HCEC 1CT (cell line): ENCODE measurements at places on chromosomes 2 and 18.

- no peak for DNase-seq
These were observed 2.1 kb upstream of the SIX3 start for GRCh38 chr2:44939106-44940048.

DNA sequence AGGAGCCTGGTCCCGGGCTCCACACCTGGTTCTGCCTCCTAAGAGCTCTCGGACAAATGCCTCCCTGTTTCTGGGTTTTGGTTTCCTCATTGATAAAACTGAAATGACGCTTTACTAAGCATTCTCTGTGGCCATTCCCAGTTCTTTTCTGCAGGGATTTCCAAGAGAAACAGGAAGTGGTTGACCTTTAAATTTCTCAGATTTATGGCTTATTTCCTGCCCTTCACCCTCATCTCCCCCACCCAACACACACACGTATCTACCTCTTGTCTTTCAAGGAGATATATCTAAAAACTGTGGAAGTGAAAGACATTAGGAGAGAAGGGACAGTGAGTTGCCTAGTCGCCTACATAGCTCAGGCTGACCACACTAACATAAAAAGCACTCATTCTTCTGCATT, 53.0 kb downstream of the PIEZO2 start:
- no peak for DNase-seq

- no peak for DNase-seq
These were observed 108.7 kb downstream of the ZBTB7C start for GRCh38 chr18:48300463-48300961.

GRCh38 chr2:33421820-33422219, 54.6 kb upstream of the RASGRP3 start:
- no peak for DNase-seq

- DNase-seq, result no peak
These were observed 630.8 kb upstream of the PIK3C3 start for GRCh38 chr18:41324020-41324791.

DNA sequence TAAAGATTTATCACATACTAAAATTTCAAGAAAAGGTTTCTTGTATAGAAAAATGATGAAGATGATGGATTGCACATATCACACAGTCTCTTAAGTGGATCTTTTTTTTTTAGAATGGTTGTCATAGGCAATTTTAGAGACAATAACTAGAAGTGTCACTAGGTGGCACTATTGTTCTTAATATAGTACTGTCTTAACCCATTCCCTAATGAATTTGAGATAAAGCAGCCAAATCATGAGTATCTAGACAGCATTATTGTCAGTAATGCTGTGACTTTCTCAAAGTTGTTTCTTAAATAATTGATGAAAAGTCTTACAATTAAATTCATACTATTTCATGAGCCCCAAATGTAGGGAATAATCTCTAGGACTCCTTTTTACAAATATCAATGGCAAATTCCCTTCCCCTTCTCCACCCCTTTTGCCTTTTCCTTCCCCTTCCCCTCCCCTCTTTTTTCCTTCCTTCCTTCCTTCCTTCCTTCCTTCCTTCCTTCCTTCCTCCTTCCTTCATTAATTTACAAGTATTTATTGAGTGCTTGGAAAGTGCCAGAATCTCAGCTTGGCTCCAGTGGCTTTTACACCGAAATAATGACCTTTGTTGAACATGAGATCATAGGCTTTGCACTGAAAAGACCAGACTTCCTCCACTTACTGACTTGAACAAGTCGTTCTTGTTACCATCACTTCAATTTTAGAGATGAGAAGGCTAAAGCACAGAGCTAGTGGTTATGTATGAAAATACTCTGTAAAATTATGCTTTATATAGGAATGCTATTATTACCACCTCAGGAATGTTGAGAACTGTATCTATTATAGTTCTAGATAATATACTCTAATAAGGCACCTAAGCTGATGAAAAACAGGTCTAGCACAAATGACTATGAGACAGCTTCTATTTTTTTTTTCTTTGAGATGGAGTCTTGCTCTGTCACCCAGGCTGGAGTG, 19.8 kb downstream of the MYL12B start:
- DNase-seq, result peak; percentile 76

- DNase-seq, result no peak
These were observed 21.0 kb upstream of the ZBTB7C start for GRCh38 chr18:48430150-48430549.

- peak; percentile 44 for DNase-seq
These were observed at the start of gene ATOH8 for GRCh38 chr2:85753525-85754312. ATOH8 (plus strand) TSS chr2:85753991; CDS start chr2:85754190, 199 bp downstream.

DNA sequence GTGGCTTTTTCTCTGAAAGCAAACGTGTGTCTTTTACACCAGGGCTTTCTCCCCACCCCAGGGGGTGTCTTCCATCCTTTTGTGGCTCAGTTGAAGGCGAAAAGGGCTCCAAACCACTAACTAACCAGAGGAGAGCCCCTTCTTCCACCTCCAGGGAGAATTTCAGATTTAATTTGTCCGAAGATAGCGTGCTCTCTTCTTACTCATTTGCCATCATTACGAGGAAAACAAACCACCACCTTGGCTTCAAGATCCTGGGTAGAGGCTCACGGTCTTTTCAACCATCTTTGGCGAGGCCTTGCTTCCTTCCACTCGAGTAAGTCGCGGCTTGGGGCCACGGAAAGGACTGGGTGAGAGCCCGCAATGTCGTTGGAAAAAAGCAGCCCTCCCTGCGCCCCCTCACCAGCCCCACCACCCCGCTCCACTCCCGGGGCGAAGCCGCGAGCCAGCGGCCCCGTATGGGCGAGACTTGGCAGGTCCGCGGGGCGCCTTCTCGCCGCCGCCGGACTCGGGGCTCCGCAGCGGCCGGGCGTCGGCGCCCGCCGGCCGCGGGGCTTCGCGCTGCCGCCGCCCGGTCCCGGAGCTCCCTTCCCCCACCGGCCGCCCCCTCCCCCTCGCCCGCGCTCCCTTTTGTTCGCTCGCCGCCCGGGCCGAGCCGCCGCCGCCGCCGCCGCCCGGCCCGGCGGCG, 1.7 kb upstream of the ZNF532 start:
- DNase-seq, result peak; percentile 29

DNA sequence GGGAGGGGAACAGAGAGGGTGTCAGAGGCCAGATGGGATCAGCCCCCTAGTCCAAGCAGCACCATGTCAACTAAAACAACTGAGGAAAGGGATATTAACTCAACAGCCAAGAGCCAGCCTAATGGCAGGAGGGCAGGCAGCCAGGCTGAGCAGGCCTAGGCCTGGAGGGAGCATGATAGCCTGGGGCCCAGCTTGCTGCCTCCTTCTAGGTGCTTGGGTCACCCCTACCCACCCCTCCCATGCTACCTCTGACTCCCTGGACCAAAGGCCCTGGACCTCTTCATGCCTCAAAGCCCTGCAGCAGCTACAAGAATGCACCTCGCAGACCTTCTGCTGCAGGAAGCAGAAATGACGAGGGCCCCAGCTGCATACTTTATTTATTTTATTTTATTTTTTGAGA, 22.1 kb upstream of the TNS1 start:
- no peak for DNase-seq

- peak; percentile 55 for DNase-seq
These were observed 780 bp downstream of the HTRA2 start for GRCh38 chr2:74530239-74531187.

DNA sequence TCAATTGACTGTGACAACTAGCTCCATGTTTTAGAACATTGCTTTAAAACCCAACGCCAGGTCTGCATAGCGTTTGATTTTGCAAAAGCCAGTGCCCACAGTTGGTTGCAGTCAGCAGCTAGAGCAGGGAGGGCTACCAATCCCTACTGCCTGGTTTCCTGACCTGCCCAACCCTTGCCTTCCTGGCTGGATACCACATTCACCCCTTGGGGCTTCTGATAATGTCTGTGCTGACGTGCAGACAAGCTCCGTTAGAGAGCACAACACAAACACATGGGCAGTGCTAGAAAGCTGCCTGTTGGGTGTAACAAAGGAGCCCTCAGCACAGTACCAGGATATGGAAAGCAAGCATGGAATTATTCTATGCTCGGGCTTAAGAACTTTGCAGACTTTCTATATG, 71.4 kb upstream of the THSD7B start:
- DNase-seq, result no peak

DNA sequence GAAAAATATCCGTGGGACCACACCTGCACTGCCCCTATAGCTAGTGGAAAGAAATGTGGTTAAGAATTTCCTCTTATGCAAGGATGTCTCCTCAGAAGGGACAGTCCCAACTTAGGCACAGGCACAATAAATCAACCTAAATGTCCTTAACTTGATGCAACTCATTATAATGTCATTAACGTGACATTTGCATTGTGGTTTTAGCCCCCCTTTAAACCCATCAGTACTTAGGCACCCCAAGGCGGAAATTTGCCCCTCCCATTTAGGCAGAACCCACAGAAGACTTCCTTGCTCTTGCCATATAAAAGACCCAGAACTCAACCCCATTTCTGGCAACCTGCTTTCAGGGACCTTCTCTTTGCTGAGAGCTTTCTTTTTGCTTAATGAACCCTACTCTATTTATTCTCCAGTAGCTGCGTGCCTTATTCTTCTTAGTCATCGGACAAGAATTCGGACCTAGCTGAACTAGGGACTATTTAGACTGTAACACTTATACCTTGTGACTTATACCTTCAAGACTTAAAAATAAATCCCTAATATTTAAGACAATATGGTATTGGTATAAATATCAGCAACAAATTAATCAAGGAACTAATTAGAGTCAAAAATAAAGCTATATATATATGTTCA, 1281.6 kb upstream of the TMEFF2 start:
- DNase-seq, result no peak

DNA sequence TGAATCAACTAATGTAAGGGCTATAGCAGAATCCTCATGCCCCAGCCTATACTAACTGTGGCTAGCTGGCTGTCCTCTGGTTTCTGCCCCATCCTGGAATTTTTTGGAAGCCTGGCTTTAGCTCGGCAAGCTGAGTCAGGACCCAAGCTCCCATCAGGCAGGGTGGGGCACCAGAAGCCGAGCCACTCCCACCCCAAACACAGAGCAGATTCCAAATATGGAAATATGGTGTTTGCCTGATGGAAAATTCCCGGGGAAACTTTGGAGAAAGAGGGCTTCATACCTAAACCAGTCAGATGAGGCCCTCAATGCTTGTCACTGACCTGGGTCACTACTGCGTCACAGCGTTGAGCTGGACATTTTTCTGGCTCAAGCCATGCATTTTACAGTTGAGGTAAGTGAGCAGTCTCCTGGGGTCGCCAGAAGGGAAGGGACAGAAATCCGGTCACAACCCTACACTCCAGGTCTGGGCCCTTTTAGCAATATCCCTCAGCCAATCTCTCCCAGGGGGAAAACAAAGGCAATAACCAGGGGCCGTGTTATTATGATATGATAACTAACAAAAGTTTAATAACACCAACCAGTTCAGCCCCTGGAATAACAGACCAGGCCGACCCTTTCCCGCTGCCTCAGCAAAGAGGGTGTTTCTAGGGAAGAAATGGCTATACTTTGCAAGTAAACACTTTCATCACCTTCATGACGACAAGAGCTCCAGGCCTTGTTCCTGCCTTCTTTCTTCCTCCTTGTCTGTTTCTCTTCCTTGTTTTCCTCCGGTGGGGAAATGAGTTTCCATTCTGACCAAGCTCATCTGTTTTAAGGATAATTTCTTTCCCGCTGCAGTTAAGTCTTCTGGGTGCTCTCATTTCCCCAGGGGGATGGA, 37.7 kb downstream of the PSD4 start:
- peak; percentile 93 for DNase-seq

DNA sequence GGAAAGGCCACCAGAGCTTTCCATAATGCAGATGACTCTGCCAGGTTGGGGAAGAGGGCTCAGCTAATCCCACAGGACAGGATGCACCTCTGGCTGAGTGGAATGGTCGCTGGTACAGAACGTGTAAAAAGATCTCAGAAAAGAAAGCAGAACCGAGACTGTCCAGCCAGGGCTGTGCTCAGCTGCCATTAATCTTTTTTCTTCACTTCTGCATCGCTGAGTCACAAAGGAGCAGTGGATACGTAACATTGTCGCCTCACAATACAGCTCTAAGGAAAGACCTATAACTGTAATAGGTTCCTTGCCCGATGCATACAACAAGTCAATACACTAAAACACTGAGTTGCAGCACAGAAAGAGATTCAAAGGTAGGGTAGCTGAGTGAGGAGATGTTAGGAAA, 354.2 kb downstream of the EN1 start:
- no peak for DNase-seq

- DNase-seq, result no peak
These were observed 26.3 kb upstream of the CASP8 start for GRCh38 chr2:201233812-201234662.

DNA sequence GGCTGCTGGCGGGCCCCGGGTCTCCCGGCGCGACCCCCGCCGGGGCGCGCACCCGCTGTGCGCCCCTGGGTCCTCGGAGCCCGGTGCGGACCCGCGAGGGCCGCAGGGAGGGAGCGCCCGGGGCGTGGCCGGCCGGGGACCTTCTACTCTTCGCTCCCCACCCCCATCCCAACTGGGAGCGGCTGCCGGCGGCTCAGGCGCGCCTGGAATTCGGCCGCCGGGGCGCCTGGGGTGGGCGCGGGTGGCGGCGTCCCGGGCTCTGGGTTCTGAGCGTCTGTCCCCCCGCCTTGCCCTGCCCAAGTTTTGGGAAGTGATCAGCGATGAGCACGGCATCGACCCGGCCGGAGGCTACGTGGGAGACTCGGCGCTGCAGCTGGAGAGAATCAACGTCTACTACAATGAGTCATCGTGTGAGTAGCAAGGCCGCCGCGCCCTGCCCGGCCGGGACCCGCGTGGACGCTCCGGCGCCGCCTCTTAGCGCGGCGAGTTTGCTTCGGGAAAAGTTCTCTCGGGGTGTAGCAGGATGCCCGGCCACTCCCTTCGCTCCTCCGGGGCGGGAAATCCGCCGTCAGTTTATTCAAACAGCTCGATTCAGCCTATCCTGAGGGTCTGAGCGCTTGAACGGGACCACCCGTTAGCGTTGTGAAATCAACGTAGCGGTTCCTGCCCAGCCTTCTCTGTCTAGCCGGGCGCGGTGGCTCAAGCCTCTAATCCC, 502 bp downstream of the TUBB6 start:
- peak; percentile 92 for DNase-seq

DNA sequence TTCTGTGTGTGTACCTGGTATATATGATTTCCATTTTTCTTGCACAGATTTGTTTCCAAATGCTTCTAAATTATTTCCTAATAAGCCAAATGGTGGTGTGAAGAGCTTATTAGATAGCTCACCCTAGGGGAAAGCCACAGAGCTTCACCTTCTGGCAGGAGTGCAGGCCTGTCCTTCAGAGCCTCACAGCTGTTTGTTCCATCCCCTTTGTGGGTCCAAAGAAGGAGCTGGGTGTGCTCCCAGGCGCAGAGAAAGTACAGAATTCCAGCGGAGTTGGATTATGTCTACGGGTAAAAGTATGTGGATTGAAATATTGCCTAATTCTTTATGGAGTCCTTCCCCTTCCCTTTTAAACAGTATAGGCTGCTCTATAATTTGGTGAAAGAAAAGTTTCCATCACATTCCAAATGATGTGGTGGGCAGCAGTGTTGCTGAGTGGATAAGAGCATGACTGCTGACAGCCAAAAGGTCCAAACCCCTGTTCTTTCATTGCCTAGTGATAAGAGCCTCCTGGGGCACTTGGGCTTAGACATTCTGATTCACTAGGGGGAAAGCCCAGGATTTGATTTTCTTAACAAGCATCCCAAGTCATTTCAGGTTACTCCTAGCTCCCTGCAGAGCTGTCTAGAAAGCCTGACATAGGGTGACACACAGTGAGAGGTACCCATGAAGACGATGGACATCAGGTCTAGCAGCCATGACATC, 86.6 kb downstream of the WDSUB1 start:
- no peak for DNase-seq

- DNase-seq, result no peak
These were observed 288.9 kb upstream of the ETAA1 start for GRCh38 chr2:67108231-67108630.

GRCh38 chr2:3595404-3595803, 492 bp downstream of the COLEC11 start:
- no peak for DNase-seq

- DNase-seq, result no peak
These were observed 48.1 kb upstream of the VPS54 start for GRCh38 chr2:64067326-64067725.

GRCh38 chr2:178886006-178886405, 78.8 kb upstream of the TTN start:
- peak; percentile 21 for DNase-seq
